ENCODE measurements at places on chromosomes 12 and 14.

- DNase-seq = no peak
These were observed 14.3 kb upstream of the AMN start for GRCh38 chr14:102907980-102908730.

GRCh38 chr14:104579507-104579906, at the start of gene C14orf180:
TSS of gene C14orf180 (plus strand) at chr14:104579764. CDS start at chr14:104586431, 6,667 bp downstream.
- no peak for DNase-seq

- no peak for DNase-seq
These were observed 72.9 kb downstream of the ACACB start for GRCh38 chr12:109189291-109189690.

DNA sequence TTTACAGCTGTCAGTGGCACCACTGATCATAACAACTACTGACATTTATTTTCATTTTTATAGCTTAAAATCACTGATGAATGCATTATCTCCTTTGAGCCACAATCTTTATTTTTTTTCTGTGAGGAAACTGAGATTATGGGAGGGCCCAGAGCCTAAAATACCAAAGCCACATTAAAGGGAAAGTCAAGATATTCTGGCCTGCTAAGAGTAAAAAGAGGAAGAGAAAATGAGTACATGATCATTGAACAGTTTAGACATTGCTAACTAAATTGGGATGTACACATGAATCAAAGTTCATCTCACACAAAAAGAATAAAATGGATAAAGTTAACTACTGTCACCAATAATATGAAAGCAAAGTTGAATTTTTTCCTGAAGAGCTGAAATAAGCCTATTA, 170.5 kb upstream of the GARIN2 start:
- no peak for DNase-seq

DNA sequence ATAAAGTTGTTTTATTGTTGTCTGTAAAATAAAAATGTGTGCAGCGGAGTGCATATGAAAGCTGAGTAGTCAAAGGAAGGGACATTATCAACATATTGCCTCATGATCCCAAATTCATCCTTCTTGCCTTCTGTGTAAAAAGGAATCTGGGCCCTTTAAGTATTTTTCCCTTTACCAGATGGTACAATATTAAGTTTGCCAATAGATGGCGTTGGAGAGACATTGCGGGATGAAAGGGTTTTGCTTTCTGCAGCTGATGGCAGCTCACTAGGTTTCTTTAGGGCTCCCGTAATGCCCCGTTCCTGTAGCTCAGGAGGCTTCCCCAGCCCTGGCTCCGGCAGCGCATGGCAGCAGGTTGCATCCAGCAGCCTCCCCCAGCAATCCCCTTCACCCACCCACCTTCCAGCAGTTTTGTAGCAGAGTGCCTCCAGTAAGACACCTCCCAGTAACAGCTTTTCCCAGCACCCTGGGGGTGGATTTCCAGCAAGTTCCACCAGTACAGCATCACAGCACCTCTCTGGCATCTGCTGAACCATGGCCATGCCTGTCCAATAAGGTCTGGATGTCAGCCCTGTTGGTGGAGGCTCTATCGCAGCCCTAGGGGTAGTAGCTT, 354.4 kb downstream of the MED13L start:
- DNase-seq = no peak

DNA sequence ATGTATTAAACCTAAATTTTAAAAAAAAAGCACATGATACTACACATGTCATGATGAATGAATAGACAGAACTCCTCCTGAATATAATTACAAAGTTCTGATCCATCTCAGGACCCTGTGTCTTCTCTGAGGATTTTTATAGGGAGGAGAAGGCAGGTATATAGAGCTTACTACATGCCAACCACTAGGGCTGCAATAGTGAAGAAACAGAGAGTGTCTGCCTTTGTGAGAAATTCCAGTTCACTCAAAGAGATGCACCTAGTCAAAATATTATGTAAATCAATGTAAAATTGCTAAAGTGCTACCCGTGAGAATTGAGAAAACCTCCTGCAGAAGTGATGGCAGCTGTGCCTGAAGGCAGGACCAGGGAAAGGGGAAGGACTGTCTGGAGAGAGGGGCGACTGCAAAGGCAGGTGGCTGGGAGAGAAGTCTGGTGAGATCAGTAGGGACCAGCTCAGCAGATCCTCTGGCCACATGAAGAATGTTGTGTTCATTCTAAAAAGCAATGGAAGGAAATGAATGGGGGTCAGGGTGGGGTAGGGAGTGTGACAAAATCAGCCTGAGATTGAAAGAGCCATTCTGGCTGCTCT, 15.1 kb downstream of the ABHD4 start:
- DNase-seq = no peak

- no peak for DNase-seq
These were observed 16.6 kb downstream of the CCND2 start for GRCh38 chr12:4289998-4290790.

GRCh38 chr14:43900173-43900655, 606.9 kb downstream of the FSCB start:
- DNase-seq = no peak

DNA sequence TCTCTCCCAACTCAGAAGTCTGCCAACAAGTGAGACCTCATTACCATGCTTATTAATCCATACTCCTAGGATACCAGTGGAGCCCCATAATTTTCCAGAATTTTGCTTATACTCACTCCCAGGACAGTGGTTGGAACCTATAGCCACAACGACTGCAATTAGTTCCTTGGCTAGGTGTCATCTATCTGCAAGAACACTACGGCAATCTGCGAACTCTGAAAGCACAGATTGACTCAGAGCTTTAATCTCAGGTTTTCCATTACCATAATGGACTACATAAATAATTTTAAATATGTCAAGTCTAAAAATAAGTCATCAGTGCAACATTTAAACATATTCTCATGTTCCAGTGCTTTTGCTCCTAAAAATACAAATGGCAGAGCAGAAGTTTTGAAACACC, 33.4 kb downstream of the TMTC3 start:
- DNase-seq = no peak
